ENCODE measurements at places on chromosomes 7 and 10.

- peak; percentile 43 for DNase-seq
These were observed 20.3 kb upstream of the GIMAP2 start for GRCh38 chr7:150665089-150665748.

DNA sequence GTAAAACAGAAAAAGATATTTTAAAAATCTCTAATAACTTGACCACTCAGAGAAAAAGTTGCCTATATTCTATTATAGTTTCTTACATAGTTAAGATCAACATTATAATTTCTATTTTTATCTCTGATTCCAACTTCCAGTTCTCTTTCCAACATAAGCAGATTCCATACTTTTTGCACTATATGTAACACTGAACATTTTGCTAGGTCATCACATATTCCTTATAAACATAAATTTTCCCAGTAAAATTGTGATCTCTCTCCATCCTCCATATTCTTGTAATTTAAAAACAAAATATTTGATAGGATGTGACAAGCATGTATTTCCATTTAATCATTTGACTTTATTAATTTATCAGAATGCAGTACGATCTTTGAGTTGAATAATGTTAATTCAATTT is 170.4 kb upstream of the THSD7A start:
- DNase-seq, result no peak

- no peak for DNase-seq
These were observed 26.4 kb upstream of the KLF6 start for GRCh38 chr10:3811291-3811870.

- no peak for DNase-seq
These were observed 930.6 kb upstream of the ZNF722 start for GRCh38 chr7:63067897-63068585.

- DNase-seq, result no peak
These were observed 66.3 kb downstream of the C10orf143 start for GRCh38 chr10:130044067-130045061.
